ENCODE measurements at places on chromosomes 3 and 15.

GRCh38 chr15:28900892-28901586 is 15.3 kb downstream of the APBA2 start:
- DNase-seq = no peak

GRCh38 chr3:36397841-36398240 is 17.5 kb downstream of the STAC start:
- DNase-seq = no peak

DNA sequence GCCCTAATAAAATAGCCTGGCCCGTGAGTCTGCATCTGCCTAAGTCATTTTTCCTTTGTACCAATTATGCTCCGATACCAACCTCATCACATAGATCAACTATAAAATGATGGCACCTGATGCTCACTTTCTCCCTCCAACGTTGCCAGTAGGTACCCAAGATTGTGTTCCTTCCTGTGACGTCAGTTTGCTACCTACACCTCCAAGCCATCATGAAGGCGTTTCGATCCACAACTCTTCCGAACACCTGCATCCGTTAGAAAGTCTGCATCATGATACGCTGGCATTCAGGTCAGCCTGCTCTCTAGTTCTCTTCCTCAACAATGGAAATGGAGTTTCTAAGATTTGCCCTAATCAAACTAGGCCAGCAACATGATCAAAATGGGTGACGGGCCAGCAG is 7.7 kb downstream of the PKM start:
- no peak for DNase-seq

- no peak for DNase-seq
Measured at GRCh38 chr3:115671761-115672455, 48.6 kb downstream of the GAP43 start.

DNA sequence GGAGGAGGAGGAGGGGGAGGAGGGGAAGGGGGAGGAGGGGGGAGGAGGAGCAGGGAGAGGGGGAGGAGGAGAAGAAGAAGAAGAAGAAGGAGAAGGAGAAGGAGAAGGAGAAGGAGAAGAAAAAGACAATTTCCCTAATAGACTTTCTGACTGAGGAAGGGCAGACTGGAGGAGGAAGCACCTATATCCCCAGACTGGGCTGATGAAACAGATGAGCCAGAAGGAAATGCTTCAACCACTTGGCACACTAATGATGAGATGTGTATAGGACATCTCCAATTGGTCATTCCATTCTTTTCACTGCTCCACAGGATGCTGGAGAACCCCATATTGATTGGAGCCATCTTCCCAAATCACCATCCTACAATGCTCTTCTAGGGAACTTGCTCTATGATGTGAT is 69.9 kb downstream of the LYZL4 start:
- DNase-seq = no peak

GRCh38 chr3:187621881-187622280 is 48.3 kb downstream of the SST start:
- no peak for DNase-seq

GRCh38 chr3:39548282-39548681 is 80.8 kb downstream of the MOBP start:
- DNase-seq = no peak

DNA sequence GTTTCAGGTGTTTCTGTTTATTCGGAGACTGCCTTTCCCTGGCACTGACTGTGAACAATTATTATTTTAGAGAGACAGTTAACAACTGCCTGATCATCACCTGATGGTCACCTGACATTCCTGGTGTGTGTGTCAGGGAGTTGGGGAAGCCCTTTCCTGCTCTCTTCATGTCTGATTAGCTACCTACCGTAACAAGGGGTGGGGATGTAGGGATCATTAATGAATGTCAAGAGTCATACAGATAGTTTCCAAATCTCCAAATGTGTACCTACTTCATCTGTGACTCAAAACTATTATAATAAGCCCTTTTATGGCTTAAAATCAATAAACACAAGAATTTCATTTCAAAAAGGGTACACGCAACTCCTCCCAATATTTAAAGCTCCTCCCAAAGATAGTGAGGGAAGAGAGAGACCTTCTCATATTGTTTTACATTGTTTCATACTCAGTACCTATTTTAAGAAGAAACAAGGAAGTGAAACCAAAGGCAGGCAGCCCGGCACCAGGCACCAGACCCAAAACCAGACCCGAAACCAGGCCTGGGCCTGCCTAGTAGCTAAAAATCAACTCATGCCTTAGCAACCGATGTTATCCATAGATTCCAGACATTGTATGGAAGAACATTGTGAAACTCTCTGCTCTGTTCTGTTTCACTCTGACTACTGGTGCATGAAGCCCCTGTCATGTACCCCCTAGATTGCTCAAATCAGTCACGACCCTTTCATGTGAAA is 844.9 kb upstream of the ALCAM start:
- no peak for DNase-seq
